Renal cortex interstitium (tissue), 15 donors: ENCODE measurements at places on chromosomes 5 and 9. TPM values are rescaled to one million over a fixed set of nuclear protein-coding genes. Genes with fewer than 3 reads are reported as not detected.

Gene BARHL1
- not detected for polyA plus RNA-seq

- no peak for DNase-seq
Observed at GRCh38 chr5:21159510-21160059, 1171.6 kb upstream of the CDH18 start.

DNA sequence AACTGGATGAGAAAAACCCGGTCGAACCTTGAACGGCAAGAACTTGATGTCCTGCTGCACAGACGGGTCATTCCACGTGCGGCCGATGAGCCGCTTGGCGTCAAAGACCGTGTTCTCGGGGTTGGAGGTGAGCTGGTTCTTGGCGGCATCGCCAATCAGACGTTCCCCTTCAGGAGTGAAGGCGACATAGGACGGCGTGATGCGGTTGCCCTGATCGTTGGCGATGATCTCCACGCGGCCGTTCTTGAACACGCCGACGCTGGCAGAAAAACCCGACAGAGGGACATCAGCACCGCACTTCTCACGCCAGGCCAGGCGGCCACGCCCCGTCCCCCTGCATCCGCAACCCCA, 519 bp downstream of the HSPA5 start:
- peak; percentile 13 for DNase-seq

DNA sequence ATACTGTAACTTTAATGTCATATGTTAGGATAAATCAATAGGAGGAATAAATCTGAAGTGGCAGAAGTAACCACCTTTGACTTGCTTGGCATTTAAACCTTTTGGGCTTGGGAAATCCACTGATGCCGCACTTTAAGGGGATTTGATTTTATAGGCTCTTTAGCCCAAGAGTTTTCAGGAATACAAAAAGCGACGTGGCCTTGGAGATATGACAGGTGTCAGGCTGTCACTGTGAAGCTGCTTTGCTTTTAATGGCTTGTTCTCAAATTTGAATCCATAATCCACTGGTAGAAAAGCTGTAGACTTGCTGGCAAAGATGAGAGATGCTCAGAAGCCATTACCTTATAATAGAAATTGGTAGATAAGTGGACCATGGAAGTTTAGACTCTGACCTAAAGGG, 71.6 kb downstream of the GABRG2 start:
- DNase-seq: no peak

- DNase-seq: no peak
Observed at GRCh38 chr5:171534043-171534895, 114.8 kb downstream of the FGF18 start.

DNA sequence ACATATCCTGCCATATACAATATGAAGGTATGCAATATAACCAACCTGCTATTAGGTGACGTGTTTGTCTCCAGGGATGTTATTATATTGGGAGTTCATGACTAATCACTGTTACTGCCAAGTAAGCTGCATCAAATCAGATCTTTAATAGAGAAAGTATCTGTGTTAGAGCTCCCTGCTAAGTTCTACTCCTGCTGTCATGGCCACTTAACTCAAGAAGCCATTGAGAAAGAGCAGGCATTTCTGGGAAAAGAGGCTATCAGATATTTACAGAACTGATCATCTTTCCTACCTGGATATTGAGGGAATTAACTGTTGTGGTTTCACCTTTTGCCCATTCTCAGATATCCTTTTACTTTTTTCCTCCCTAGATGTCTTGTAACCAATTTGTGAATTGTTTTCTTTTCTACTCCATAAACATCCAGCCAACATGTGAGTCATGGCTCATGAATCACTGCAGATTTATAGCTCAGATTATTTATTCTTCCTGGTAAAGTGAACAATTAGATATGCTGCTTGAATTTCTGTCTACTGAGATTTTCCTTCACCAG, 634.8 kb upstream of the FAM174A start:
- peak; percentile 73 for DNase-seq

DNA sequence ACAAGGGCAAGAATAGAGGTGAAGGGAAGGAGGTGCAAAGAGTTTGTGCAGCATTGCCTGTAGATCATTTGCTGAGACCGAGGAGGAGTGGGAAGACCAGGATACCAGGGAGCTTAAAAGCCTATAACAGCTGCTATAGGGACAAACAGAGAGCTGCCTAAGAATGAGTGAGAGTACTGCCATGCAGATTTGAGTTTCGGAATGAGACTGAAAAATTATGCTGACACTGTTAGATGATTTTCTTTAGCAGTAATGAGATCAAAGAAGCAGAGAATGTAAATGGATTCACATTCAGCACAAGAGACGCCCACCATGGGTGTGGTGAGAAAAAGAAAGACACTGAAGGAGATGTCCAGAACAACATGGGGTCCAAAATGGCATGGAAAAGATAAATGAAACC, 69.7 kb downstream of the EPB41L4A start:
- no peak for DNase-seq

- DNase-seq: no peak
Observed at GRCh38 chr5:125679522-125679921, 743.7 kb upstream of the GRAMD2B start.

Gene RIOK2
- 42.7 TPM for polyA plus RNA-seq

DNA sequence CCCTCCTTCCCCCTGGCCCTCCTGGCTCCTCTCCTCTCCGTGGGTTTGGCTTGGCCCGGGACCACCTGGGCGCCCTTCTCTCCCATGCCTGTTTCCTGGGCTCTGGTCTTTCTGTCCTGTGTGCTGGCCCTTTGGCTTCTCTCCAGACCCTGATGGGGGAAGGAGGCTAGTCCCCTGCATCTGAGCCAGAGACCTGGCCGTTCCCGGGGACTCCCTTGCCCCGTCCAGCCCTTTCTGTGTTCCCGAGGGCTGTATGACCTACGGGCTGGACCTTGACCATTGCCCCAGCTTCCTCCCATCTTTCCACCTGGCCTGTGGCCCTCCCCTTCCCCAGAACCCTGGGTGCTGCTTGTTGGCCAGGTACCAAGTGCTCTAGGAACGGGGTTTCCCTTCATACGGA, 8.4 kb downstream of the NELFB start:
- DNase-seq: no peak

- DNase-seq: no peak
Observed at GRCh38 chr5:161002571-161003074, 150.6 kb upstream of the ATP10B start.

DNA sequence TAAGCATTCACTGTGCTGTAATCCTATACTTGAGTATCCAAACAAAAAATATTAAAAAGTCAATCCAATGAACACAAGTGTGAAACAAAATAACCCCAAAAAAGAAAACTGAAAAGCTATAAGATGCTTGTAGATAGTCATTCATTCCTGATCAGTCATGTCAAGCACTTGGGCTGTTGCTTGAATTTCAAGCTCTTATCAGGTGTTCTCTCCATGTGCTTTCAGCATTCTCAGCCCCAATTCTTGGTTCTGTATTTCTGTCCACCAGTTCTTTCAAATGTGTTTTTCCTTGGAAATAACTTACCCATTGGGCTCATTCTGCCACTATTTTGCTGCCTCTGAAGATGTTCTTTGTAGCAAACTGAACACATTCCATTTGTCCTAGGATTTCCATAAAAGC, 4.7 kb downstream of the ZFAND5 start:
- no peak for DNase-seq

DNA sequence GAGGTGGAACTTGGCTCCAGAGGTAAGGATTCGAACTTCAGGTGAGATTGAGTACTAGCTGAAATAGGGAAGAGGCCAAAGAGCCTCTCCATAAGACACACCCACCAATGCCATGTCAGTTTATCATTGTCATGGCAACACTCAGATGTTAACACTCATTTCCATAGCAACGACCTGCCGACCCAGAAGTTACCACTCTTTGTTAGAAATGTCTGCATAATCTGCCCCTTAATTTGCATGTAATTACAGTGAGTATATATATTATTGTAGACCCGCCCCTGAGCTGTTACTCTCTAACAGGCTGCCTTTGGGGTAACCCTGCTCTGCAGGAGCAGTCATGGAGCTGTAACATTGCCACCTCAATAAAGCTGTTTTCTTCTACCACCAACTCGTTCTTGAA, 10.2 kb upstream of the NTRK2 start:
- DNase-seq: no peak
